ENCODE measurements at places on chromosomes 2 and 18.

GRCh38 chr2:234788841-234789240 is 163.0 kb upstream of the SH3BP4 start:
- H3K36me3 ChIP-seq, result no peaks in the 10 kb centered on the region
- H3K27ac ChIP-seq, result no peak overlapping the region
- no peaks in the 10 kb centered on the region for H3K27me3 ChIP-seq
- DNase-seq, result no peak
- H3K4me1 ChIP-seq, result no peaks in the 10 kb centered on the region
- H3K4me3 ChIP-seq, result no peak overlapping the region

GRCh38 chr18:45518311-45519155 is 96.7 kb upstream of the SLC14A2 start:
- no peaks in the 10 kb centered on the region for H3K4me1 ChIP-seq
- H3K27ac ChIP-seq, result no peak overlapping the region
- no peaks in the 10 kb centered on the region for H3K27me3 ChIP-seq
- DNase-seq, result no peak
- H3K36me3 ChIP-seq, result no peaks in the 10 kb centered on the region

DNA sequence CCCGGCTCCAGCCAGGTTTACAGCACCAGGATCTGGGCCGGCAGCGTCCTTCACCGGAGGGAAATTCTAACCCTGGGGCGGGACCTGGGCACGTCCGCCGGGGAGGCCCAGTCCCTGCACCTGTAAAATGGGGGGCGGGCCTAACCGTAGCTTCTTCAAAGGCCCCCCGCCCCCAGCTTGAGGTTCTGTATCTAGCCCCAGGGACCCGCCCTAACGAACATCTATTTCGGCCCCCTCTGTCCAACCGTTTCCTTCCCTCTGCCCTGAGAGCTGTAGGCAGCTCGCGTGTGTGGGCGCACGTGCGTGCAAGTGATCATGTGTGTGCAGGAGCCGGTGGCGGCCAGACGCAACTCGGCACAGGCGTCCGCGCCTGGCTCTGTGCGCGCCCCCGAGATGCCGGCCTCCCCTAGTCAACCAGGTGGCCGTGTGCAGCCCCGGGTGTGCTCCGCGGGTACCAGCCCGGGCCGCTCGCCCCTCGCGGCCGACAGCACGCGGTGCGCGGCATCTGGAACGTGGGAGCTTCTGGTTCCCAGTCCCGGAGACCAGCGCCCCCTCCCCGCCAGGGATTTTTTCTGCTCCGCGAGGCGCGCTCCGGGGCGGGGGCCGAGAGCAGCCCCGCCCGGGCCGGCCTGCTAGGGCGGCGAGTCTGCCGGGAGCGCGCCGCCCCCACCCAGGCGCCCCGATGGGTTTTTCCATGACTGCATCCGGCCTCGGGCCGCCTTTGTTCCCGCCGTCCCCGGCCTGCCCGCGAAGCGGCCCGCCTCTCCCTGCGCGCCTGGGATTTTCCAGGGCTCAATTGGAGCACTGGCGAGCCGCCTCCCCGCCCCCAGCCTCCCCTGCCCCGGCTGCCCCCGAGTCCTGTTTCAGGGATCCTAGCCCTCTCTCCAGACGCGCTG is 21.2 kb downstream of the TEX44 start:
- H3K4me1 ChIP-seq, result peaks cover 42% of the 10 kb centered on the region
- no peak overlapping the region for H3K27ac ChIP-seq
- H3K36me3 ChIP-seq, result no peaks in the 10 kb centered on the region

DNA sequence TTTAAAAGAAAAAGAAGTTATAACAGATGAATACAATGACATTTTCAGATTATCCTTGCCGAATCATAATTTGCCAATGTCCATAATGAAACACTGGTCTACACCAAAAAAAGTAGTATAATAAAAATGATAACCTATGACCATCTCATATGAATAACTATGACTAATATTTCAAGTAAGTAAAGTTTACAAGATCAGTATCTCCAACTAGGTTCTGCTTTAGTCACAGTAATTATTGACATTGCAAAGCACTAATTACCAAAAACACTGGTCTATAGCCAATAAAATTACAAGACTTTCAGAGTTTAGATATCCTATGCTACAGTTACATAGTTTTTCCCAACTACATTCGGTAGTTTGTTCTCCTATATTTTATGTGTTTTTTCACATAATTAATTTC is 136.7 kb downstream of the MEMO1 start:
- no peak overlapping the region for H3K27ac ChIP-seq
- H3K27me3 ChIP-seq, result no peaks in the 10 kb centered on the region
- peaks cover 30% of the 10 kb centered on the region for H3K36me3 ChIP-seq
- no peaks in the 10 kb centered on the region for H3K4me1 ChIP-seq
- no peak for DNase-seq

DNA sequence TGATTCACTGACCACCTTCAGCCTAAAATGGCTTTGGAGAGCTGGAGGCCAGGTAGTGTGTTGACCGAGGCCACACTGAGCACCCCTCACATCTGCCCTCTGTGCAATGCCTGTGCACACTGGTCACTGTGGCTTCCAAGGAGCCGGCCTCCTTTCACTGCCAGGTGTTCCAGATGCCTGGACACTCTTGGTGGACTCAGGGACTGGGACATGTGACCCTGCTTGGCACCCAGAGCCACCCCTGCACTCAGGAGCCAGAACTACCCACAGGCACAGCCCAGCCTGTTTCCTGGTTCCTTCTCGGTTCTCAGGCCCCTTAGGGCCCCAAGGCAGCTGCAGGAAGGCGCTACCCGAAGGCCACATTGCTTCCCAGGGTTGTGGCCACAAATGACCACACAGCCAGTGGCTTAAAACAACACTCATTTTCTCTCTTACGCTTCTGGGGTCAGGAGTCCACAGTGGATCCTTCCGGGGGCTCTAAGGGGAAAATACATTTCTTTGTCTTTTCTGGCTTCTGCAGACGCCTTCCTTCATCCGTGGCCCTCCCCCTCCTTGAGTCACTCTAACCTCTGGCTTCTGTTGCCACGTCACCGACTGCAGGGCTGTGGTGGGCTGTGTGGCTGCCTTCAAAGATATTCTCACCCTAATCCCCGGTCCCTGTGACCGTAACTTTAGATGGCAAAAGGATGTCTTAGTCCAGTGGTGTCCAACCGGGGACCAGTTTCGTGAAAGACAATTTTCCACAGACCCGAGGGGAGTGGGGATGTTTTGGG is 78.6 kb downstream of the ASB1 start:
- no peak for DNase-seq
- H3K36me3 ChIP-seq, result no peaks in the 10 kb centered on the region
- no peak overlapping the region for H3K4me3 ChIP-seq
- no peaks in the 10 kb centered on the region for H3K27me3 ChIP-seq
- no peak overlapping the region for H3K27ac ChIP-seq

DNA sequence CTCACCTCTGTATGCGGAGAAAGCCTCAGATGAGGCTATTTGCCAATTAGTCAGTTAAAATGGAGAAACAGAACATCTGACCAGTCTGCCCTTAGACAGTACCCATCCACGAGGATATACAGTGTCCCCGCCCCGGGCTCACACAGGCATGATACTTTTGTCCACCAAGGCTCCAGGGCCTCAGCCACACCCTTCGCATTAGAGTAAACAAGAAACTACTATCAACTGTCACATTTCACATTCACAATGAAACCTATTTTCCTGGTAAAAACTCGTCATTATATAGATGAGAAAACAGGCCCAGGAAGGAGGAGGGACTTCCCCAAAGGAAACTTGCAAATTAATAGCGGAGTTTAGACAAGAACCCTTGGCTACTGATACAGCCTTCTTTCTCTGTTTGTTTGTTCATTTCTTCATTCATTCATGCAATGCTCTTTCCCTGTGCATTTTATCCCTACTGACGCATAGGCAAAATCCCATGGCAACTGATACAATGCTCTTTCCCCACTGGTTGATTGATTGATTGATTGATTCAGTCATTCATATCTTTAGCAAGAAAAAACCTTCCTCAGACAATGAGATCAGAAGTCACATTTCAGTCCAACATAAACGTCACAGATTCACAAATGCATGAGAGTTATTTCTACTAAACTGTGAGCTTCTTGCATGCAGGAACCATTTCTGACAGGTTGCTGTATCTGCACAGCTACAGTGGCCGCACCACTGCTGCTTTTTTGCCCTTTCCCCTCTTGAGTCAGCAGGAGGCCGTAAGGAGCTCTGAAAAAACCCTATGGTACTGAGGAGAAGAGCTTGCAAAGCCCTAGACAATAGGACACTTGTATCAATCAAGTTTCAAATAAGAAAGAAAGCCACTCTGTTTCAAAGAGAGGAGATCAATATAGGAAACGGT is 777.1 kb downstream of the RNF144A start:
- H3K4me1 ChIP-seq, result peaks cover 13% of the 10 kb centered on the region
- no peak overlapping the region for H3K27ac ChIP-seq
- H3K27me3 ChIP-seq, result no peaks in the 10 kb centered on the region
- DNase-seq, result no peak
- no peak overlapping the region for H3K4me3 ChIP-seq
- H3K36me3 ChIP-seq, result no peaks in the 10 kb centered on the region

GRCh38 chr18:22136395-22136794 is 33.0 kb upstream of the GATA6 start:
- H3K4me1 ChIP-seq, result no peaks in the 10 kb centered on the region
- no peaks in the 10 kb centered on the region for H3K27me3 ChIP-seq
- H3K36me3 ChIP-seq, result no peaks in the 10 kb centered on the region

DNA sequence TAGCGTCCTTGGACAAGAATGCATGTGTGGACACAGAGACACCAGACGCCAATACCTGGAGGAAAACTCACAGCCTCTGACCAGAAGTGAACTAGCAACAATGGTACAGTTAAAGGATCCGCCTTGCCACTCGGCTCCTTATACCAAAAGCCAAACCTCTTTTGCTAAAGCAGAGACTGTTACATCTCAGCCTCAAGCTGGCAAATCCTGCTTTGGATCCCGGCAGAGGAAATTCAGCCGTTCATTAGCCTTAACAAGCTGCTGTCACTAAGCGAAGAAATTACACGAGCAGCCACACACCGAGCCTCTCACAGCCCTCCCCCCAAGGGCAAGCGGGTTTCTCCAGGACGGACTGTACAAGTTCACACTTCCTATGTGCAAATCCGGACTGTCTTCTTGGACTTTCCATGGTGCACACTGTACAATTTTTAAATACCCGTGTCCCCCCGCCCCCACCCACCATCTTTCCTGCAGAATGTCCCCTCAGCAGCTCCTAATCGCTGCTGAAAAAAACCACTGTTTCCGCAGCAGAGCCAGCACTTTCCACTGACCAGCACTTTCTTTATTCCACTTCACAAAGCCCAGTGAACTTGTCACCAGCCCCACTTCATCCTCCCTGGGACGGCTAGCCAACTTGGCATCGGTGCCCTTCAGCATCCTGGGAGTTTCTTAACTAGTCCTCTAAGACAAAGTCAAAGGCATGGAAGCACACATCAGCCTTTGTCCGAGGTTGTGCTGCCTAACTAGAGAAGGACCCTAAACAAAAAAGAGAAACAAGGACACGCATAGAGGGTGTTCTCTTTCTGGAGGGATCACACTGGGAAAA is 1.5 kb downstream of the KLF7 start:
- H3K4me3 ChIP-seq, result peak overlapping the region; percentile 45
- peak overlapping the region; percentile 96 for H3K27ac ChIP-seq
- no peaks in the 10 kb centered on the region for H3K27me3 ChIP-seq
- peaks cover 43% of the 10 kb centered on the region for H3K4me1 ChIP-seq

GRCh38 chr2:114089636-114090319 is 199.9 kb downstream of the ACTR3 start:
- no peaks in the 10 kb centered on the region for H3K27me3 ChIP-seq
- H3K4me3 ChIP-seq, result no peak overlapping the region
- no peaks in the 10 kb centered on the region for H3K4me1 ChIP-seq
- no peaks in the 10 kb centered on the region for H3K36me3 ChIP-seq
- no peak overlapping the region for H3K27ac ChIP-seq

Data from CD14-positive monocyte (primary cell).